ENCODE measurements at places on chromosomes 2 and 18.

GRCh38 chr2:166134252-166135151 lies 6.7 kb upstream of the SCN1A start:
- no peak for DNase-seq

GRCh38 chr2:197487385-197487784 lies 12.3 kb downstream of the HSPD1 start:
- no peak for DNase-seq

DNA sequence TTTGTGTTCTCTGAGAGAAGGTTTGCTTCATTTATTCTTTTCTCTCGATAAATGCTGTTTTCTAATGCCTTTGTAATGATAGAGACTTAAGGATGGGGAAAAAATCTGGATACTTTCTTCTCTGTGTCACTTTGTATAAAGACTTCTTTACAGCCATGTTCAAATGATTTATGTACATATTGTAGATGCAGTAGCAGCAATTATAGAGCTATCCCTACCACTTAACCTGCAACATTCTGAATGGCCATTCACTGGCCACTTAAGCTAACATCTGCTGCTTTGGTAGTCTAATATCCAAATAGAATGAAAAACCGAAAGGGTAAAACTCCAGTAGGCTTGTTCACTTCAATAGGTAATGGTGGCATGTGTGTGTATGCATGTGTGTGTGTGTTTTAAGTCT lies 97.8 kb downstream of the CSRNP3 start:
- DNase-seq, result no peak

DNA sequence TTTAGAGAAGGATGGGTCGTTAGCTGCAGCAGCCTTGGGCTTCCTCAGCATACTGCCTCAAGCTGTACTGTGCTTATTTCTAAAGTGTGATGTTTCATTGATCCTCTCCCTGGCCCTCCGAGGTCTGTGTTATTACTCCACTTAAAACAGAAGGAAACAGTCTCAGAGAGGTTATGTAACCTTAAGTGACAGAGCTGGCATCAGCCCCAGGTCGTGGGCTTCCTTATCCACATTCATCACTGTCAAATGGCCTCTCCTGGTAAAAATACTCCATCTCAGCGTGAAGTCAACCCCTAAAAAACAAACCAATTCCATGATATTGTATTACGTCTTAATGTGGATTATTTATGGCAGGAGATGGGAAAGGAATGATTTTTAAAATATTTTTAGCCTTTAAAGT lies 153.3 kb upstream of the NOSTRIN start:
- no peak for DNase-seq

GRCh38 chr2:61775956-61776570 lies 77.8 kb downstream of the FAM161A start:
- peak; percentile 41 for DNase-seq

DNA sequence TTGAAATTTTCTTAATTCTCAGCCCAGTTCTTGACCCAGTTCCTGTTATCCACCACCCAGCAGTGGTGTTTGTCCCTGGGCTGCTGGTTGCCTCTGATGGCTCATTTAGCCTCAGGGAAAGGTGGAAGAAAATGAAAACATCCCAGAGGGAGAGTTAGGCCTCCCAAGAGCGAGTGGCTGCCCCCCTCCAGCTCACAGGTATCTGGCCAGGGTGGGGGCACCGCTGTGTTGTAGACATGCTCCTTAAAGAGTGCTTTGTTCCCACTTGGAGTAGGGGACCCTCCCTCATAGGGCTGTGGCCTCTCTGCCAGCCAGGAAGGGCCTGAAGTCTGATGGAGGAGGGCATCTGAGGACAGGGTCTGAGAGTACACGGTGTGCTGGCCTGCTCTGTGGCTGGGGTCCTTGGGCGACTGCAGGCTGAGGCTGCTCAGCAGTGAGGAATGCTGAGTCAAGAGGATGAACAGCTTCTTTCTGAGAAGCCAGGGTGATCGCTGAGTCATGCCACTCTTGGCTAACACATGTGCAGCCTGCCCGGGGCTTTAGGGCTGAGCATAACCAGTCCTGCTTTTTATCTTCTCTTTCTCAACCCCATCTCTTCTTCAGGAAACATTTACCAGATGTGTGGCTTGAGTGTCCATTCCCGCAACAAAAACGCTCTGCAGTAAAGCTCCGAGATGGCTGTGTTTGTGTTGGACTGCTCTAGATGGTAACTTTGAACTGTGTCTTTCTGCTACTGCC lies 72.3 kb downstream of the IL1R2 start:
- no peak for DNase-seq

GRCh38 chr18:59229191-59229590 lies 9.2 kb downstream of the GRP start:
- DNase-seq, result no peak

DNA sequence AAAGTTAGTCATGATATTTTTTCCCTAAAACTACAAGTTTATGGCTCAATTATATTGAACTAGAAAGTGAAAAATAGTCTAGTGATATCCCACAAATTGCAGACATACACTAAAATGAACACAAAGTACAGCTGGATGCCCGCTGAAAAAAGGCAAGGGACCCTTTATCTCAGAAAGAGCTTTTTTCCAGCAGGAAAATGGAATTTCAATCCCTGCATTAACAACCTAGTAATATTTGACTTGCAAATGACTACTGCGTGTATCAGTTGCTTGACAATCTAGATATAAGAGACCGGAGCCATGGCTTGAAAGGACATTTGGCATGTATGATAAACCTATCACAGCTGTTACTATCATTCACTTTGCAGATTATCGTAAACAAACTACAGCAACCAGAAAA lies 49.1 kb downstream of the LRPPRC start:
- DNase-seq, result no peak

DNA sequence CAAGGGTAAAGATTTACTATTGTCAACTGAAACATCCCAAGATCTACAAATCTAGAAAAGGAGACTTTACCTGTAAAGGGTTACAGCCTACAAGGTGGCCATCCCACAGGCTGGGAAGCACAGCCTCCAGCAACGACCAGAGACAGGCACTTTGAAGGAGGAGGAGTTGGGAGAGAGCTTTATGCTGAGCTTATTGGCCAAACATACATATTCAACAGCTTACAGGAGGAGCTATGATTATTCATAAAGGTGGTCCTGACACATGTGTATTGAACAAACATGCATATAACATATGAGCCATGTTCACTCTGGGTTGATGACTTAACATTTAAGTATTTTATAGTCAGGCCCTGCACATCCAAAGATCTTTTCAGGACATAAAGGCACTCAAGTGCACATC lies 11.1 kb upstream of the ABCA12 start:
- no peak for DNase-seq

- DNase-seq, result no peak
Observed at GRCh38 chr2:179059026-179059700, 9.2 kb upstream of the CCDC141 start.

DNA sequence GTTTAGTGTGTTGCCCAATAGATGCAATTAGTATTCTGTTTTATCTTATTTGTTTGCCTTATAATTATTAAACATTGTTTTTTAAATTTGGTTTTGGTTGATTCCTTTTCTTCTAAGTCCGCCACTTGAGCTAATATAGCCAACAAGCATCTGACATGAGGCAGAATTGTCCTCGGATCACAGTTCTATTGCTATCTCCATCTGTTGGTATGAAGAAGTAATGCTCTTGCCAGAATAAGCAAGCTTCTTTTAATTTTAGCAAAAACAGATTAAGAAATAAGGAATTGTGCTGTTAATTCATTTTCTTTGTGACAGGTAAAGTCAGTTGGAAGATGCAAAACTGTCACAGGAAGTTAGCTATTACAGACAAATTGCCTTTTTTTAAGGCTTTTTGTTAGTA lies 54.3 kb downstream of the R3HDM1 start:
- DNase-seq, result no peak

GRCh38 chr18:50662775-50663383 lies 103.0 kb downstream of the MAPK4 start:
- no peak for DNase-seq

- DNase-seq, result no peak
Observed at GRCh38 chr2:71640489-71640888, 187.1 kb downstream of the DYSF start.

DNA sequence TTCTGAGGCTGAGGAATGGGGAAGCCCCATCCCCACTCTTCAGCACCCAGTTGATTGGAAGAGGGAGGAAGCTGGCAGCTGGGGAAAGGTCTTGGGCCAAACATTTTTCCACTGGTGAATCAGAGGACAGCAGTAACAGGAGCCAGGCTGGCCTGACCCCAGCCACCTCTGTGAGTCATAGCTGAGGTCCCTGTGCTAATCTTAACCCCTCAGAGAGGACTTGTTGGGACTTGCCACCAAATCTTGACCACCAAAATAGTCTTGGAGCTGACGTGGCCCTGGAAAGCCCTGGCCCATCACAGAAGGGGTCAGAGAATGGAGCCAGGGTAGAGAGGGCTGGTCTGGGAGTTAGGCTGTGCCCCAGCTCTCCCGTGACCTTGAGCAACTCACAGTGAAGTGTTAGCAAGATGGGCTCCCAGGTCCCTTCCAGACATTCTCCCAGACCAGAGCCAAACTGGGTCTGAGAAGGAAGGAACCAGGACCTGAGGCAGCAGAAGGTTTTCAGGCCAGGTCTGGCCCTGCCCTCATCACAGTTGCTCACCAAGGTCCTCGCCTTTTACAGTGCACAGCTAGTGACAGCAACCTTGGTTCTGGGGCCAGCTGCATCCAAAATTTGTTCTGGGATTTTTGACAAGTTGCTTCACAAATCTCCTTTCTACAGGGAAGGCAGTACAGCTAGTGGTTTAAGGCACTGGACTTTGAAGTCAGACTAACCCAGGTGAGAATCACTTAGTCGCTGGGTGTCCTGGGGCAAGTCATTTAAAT lies 266.6 kb downstream of the CYP26B1 start:
- no peak for DNase-seq

- no peak for DNase-seq
Observed at GRCh38 chr2:240121675-240122074, 14.4 kb downstream of the COPS9 start.

GRCh38 chr2:150605664-150606063 lies 118.2 kb upstream of the RND3 start:
- no peak for DNase-seq

DNA sequence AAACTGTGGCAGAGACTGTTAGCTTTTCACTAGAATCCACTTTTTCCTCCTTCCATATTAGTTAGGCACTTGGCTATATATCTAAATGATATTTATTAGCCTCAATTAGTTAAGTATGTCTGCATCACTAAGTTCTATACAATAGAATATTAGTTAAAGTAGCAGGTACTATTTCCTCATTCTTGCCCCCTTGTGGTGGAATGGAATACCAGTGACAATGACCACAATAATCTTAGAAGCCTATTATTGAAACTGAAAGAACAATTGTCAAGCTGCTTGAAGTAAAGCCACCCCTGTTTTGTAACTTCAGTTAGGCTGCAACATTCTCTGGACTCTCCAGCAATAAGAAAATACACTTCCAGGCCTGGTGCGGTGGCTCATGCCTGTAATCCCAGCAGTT lies 476.3 kb upstream of the VWC2L start:
- DNase-seq, result peak; percentile 31

GRCh38 chr18:35852786-35853185 lies 119.7 kb upstream of the RMP24 start:
- no peak for DNase-seq

DNA sequence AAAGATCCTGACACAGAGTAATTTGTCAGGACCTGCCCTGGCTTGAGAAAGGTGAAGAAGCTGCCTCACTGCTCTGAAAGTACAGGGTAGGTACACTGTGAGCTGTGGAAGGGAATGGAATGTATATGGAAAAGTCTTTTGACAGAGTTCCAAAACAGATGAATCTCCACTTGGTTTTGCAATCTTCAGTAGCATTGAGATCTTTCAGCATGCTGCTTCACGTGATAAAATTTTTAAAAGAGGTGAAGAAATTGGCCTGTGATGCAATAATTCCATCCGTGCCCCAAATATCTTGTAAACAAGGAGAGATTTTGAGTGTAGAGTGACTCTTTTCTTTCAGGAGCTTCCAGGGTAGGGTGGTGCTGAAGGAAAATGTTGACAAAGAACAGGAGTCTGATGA lies 123.1 kb downstream of the OSR1 start:
- no peak for DNase-seq

GRCh38 chr18:58805467-58806187 lies 59.0 kb upstream of the ZNF532 start:
- DNase-seq, result no peak

GRCh38 chr2:61162721-61163120 lies 733 bp downstream of the C2orf74 start:
- DNase-seq, result no peak

- DNase-seq, result no peak
Observed at GRCh38 chr2:47272031-47272864, 117.1 kb upstream of the STPG4 start.

GRCh38 chr18:31190919-31191318 lies 28.3 kb upstream of the DSC1 start:
- DNase-seq, result no peak

GRCh38 chr2:72116081-72116533 lies 31.6 kb downstream of the CYP26B1 start:
- no peak for DNase-seq

DNA sequence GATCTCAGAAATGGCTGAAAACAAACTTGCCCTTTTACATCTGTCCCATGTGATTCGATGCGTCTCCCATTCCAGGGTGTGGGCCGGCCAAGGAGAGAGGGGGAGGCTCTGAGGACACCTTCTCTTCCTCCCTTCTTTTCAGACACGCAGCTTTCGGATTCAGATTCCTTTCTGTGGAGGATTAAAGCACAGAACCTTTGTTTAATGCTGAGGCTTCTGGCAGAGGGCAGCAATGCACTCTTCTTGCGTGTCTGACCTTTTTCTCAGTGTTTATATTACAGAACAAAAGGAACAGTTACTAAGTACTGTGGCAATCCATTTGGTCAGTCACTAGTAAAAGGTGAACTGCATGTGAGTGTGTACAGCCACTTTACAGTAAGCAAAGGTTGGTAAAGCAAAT lies 268.9 kb upstream of the CCDC68 start:
- no peak for DNase-seq

DNA sequence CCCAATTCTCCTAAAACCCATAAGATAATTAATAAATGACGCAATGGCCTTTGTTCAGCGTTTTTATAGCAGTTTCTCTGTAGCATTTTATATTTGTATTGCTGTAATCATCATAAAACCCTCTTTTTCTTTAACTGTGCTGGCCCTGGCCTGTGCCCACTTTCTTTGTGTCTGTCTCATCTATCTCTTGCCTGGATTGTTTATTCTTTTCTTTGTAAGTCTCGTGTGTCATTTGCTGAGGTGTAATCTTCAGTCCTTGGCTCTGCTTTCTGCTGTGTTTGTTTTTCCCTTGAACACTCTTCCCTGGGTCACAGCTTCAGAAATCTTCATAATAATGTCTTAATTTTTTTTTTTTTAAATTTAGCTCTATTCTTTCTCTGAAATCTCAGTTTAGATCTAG lies 525.8 kb upstream of the LINC00305 start:
- DNase-seq, result no peak

- DNase-seq, result no peak
Observed at GRCh38 chr2:25964891-25965290, 17.4 kb downstream of the KIF3C start.

DNA sequence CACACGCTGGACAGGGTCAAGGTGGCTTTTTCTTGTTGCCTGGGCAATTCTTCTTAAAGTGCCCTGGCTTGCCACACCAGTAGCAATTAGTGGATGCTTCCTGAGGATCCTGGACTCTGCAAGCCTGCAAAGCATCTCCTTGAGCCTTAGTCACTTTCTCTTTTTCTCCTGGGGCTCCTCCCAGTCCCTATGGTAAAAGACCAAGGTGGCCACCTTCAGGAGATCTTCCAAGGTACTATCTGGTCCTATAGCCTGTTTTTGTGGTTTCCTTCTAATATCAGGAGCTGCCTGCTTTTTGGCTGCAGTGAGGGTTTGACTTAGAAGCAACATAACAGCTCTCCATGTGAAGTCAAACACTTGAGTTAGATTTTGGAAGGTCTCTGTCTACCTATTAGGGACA lies 33.3 kb upstream of the GMCL1 start:
- no peak for DNase-seq

GRCh38 chr18:60892855-60893254 lies 440.4 kb upstream of the CDH20 start:
- DNase-seq, result no peak
